ENCODE measurements at places on chromosomes 7 and 10.

GRCh38 chr10:31051703-31052102, 20.0 kb upstream of the ZNF438 start:
- peak; percentile 11 for DNase-seq

DNA sequence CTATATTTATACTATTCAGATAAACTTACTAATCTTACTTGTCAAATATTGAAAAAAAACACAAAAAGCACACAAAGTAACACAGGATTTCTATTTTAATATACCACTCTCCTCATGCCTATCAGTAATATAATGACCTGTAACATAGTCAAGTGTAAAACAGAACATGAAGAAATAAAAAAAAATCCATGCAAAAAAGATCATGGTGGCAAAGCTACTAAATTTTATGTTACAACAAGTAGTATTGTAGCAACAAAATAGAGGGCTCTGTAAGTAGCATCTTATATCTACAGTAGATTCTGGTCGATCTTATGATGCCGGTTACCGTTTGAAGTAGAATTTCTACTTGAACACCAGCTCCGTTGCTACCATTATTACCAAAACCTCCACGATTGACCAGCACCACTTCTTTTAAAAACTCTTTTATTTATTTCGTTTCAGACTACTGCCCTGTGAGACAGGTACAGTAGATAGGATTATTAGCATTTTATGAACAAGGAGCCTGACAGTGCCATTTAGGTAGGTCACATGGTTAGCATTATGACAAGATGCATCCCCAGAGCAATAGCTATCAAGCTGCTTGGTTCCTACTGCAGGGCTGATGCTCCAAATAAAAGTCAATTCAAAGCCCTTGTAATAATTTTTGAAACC, 2.1 kb downstream of the CPED1 start:
- DNase-seq = no peak

GRCh38 chr10:113732966-113733365, 18.5 kb upstream of the PLEKHS1 start:
- DNase-seq = no peak

DNA sequence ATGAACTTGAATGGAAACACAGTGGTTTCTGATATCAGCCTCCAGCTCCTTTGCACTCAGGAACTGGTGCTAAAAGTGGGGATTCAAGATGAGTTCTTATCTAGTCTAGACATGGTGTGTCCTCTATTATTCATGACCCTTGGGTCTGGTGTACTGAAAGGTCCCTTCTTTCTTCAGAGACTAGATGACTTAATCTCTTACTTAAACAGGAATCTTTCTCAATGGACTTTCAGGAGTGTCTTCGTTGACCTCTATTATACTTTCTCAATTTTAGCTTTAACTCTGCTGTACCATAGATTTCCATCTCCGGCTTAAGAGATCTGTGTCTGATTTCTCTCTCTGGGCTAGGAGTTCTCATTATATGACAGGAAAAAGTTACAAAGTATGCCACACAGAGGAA, 83.5 kb upstream of the INHBA start:
- no peak for DNase-seq

- DNase-seq = no peak
Measured at GRCh38 chr7:102417105-102417504, 16.3 kb upstream of the ORAI2 start.
